ENCODE measurements at places on chromosomes 7 and 10.

DNA sequence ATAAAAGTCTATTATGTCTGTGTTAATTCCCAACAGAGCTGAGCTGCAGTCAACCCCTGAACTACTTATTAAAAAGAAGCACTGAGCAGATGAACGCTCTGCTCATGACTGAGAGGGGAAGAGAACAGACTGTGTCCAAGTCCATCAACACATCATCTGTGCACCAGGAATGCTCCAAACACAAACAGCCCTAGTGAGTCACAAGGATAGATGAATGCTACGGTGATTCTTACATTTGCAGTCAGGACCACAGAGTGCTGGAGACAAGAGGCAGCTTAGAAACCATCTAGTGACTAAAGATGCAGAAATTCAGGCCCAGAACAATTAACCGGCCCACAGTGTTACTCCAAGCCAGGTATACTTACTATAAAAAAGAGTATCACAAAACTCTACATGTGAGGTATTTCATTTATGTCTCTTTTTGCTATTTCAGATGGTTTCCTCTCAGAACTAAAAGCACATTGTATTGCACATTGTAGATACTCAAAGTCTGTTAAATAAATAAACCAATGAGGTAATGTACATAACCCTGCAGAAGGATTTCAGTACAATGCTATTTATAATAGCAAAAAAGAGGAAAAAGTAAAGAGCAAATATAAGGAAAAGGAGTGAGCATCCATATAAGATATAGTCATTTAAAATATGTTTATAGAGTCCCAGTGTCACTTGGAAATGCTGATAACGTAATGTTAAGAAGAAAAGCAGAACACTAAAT is 159.2 kb downstream of the KCNMA1 start:
- no peak for DNase-seq

GRCh38 chr10:112768121-112768520 is 181.9 kb upstream of the TCF7L2 start:
- DNase-seq: no peak

GRCh38 chr7:98591926-98592325 is 25.2 kb upstream of the NPTX2 start:
- DNase-seq: no peak

DNA sequence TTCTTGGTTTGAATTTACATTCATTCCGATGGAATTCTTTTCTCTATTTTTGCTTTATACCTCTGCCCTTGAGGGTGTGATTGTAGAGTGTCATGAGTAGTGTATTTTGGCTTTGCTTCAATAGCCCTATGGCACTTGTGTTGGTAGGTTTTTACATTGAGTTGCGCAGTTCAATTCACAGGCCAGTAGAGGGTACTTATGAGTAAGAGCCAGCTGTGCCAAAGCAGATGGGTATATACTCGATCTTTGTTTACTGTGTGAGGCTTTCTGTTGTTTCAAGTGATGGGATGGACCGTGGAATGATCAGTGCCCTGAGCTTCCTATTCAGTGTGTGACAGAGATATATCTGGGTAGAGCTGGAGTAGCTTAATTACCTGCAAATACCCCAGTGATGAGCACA is 4.3 kb upstream of the AKR1C3 start:
- DNase-seq: no peak

- DNase-seq: no peak
These were observed 67.8 kb upstream of the ATP6V0A4 start for GRCh38 chr7:138865843-138866242.

DNA sequence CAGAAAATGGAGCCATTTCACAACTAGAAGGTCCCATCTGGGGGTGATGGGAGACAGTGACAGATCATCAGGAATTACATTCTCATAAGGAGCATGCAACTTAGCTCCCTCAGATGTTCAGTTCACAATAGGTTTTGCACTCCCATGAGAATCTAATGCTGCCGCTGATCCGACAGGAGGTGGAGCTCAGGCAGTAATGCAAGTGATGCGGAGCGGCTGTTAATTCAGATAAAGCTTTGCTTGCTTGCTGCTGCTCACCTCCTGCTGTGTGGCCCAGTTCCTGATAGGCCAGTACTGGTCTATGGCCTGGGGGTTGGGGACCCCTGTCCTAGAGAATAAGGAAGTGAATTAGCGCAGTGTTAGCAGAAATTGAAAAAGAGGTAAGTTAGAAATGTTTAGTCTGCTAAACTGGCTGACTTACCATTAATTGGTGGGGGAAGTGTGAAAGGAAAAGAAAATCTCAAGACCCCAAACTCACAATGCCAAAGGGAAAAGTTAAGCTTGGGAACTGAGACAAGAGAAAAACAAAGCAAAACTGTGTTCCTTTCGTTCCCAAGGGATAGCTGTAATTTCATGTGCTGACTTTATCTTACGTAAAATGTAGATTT is 76.4 kb downstream of the LYZL2 start:
- no peak for DNase-seq

DNA sequence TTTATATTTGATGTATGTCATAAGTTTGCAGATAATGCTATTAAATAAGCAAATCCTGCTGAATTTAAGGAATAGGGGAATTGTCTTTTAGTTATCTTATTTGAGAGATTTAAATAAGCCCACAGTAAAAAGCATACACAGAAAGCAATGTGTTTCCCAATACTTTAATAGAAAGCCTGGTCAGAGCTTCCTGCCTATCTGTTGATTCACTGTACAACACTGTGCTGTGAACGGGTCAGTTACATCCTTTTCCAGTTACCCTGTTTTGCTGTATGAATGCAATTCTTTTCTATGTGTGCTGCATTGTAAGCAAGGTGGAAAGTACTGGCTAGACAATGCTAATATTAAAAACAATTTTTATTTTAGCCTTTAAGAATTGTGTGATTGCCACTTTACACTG is 81.2 kb downstream of the ANKRD7 start:
- no peak for DNase-seq

- no peak for DNase-seq
These were observed 62.4 kb upstream of the C10orf90 start for GRCh38 chr10:126732868-126733267.

GRCh38 chr10:57035310-57035709 is 674.3 kb upstream of the ZWINT start:
- no peak for DNase-seq

DNA sequence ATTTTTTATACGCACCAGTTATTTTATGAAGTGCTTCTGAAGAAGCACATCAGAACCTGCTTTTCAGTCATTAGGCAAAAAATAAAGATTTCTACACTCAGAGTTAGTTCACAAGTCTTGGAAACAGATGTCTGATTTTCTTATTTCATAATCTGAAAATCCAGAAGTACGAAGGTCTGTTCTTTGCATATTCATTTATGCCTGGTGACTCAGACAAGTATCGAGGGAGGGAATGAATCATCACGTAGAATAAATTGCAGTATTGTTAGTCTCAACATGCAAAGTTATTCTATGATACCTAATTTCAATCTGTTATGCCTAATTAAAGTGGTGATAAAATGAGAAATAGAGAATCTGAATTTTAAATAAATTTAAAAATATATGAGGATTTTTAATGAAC is 113.6 kb upstream of the SEM1 start:
- DNase-seq: no peak

GRCh38 chr7:85498031-85498430 is 311.2 kb upstream of the SEMA3D start:
- no peak for DNase-seq

DNA sequence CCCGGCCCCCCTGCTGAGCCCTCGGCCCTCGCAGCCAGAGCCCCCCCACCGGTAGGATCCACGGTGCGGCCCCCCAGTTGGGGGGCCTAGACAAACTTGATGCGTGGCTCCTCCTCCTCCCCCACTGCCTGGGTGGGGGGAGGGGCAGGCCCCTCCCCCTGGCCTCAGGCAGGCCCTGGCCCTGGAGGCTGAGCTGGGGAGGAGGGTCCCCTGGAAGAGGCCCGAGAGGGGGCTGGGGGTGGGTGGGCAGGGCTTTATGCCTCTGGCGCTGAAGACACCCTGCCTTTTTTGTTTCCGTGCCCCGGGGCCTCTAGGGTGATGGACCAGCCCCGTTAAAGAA is 3.7 kb downstream of the VPS37D start:
- no peak for DNase-seq

Data from NCI-H1930 (cell line).